T-helper 17 cell (primary cell): ENCODE measurements at places on chromosomes 4 and X. TPM values are rescaled to one million over a fixed set of nuclear protein-coding genes. Genes with fewer than 3 reads are reported as not detected.

DNA sequence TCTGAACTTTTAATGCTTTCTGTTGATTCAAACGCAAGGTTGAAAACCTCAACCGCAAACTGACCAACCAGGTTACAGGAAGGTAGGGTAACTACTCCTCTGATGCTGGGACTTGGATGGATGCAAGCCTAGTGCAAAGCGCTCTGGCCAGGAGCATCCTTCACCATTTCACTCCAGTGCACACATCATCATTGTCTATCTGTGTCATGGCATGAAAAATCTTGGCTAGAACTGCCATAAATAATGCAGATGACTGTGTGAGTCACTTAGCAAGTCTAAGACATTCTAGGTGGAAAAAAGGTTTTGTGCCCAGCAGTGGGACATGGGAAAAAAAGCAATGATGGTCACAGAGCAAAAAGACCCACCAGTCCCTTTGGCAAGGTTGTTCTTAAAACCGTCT is 10.9 kb downstream of the ADGRA3 start:
- H3K4me3 ChIP-seq = no peak overlapping the region
- no peaks in the 10 kb centered on the region for H3K36me3 ChIP-seq
- H3K4me1 ChIP-seq = no peaks in the 10 kb centered on the region
- no peak for DNase-seq
- H3K27me3 ChIP-seq = no peaks in the 10 kb centered on the region

- no peak overlapping the region for H3K4me3 ChIP-seq
- no peak overlapping the region for H3K27ac ChIP-seq
- H3K4me1 ChIP-seq = peaks cover 2% of the 10 kb centered on the region
- no peak for DNase-seq
- H3K27me3 ChIP-seq = no peaks in the 10 kb centered on the region
These were observed 289.3 kb downstream of the BCOR start for GRCh38 chrX:39808471-39808917.

- no peak for DNase-seq
- no peaks in the 10 kb centered on the region for H3K36me3 ChIP-seq
- H3K27me3 ChIP-seq = no peaks in the 10 kb centered on the region
- H3K4me1 ChIP-seq = no peaks in the 10 kb centered on the region
- H3K27ac ChIP-seq = no peak overlapping the region
These were observed 10.0 kb upstream of the HS3ST1 start for GRCh38 chr4:11438647-11439046.

DNA sequence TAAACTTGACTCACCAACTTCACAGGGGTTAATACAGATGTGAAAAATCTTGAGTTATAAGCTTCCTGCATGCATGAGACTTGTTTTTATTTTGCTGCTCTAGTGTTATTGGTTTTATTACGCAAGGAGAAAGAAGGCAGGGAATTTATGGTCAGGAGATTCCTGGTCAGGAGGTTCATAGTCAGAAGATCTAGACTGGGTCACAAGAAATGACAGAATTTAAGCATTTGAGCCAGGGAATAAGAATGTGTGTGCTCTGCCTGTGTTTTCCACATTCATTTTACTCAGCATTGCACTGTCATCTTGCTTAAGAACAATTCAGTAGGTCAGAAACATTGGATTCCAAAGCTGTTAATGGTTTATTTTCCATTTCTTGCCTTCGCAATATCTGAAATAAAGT is 2522.1 kb downstream of the ARAP2 start:
- no peak overlapping the region for H3K4me3 ChIP-seq
- DNase-seq = no peak
- H3K36me3 ChIP-seq = peaks cover 2% of the 10 kb centered on the region

DNA sequence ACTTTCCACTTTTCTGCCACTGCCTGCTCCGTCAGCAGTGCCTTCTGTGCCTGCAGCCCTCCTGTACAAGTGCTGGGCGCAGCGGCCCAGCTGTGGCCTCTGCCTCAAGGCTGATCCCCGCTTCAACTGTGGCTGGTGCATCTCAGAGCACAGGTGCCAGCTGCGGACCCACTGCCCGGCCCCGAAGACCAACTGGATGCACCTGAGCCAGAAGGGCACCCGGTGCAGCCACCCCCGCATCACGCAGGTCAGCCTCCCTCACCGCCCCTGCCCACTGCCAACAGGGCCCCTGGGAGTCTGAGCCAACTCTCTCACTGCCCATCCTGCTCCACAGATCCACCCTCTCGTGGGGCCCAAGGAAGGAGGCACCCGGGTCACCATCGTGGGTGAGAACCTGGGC is 7.5 kb downstream of the PLXNA3 start:
- no peaks in the 10 kb centered on the region for H3K27me3 ChIP-seq
- peaks cover 4% of the 10 kb centered on the region for H3K36me3 ChIP-seq
- DNase-seq = no peak
- no peak overlapping the region for H3K27ac ChIP-seq
- H3K4me1 ChIP-seq = peaks cover 4% of the 10 kb centered on the region
- H3K4me3 ChIP-seq = no peak overlapping the region

Gene MPC1L
- total RNA-seq = not detected

Gene GATA1
- 7.6 TPM for total RNA-seq
